NCI-H526 (cell line): ENCODE measurements at places on chromosomes 6 and 20.
A peak's percentile ranks its signal among the peaks of the same experiment; 100 is the strongest.

DNA sequence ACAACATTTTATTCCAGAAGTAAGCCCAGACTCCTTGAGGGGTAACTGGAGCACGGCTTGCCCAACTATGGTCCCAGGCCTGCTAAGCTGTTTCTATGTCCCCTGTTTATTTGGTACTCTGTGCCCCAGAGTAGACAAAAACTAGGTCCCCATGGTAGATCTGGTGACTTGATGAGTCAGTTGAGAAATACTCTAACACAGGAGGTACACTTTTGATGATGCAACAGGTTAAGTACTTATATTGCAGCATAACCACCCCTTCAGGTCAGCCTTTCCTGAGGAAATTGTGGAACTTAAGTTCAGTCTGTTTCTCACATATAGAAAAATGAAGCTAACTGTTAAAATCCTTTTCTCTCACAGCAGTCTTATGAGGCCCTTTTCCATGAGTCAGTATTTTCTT, 19.6 kb downstream of the TTPAL start:
- DNase-seq = no peak

DNA sequence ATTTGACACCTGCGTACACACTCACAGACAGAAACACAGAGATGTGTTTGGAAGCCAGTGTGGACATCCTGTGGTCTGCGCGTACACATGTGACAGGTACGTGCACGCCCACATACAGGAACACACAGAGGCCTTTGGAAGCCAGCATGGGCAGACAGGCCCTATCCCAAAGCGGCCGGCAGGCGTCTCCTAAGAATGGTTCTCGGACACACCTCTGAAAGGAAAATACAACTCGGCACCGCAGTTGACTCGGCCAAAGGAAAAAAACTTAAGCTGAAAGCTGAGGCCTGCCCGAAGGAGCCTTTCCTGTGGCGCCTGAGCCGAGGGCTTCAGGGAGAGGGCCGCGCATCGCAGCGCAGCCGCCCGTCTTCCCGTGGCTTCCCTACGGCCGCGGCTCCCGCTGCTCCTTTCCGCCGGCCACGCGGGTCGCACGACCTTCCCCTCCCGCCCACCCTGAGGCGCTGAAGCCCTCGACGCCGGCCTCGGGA, 1.4 kb upstream of the CEP43 start:
- peak; percentile 73 for DNase-seq

DNA sequence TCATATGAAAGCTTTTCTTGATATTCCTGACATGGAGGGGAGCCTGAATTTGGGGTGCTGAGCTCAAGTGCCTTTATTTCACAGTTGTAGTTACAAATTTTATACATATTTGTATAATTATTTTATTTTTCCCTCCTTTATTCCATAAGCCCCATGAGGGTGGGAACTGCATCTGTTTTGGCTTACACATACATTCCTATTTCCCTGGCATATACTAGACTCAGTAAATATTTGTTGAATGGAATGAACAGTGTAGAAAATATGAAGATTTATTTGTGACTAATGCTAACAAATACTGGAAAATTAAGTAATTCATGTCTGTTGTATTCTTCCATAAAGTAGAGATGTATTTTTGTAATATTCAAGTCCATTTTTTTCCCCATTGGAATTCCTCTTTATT, 127.1 kb downstream of the MYO6 start:
- DNase-seq = no peak

DNA sequence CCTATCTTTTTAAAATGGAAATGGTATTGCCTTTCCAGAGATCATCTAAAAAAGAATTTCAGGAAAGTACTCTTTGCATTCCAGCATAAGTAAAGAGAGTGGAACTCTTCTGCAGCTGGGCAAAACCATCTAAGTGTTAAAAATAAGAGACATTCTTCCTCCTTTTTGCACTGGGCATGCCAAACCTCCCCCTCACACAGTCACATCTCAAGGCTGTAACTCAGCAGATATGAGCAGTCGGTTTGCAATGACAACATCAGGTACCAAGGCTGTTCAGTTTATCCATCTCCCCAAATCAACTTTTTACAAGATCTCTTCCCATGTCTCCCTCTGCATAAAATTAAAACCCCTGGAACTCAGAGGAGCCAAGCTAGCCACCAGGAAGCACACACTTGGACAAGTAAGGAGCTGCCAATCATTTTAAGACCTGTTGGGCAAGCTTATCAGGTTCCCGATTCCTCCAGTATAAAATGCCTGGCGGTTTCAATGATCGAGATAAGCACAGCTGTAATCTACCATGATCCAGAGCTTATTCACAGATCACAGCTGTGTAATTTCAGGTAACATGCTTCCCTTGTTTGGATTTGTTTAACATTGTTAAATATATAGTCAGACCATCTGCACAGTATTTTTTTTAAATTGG, 23.2 kb downstream of the ID4 start:
- peak; percentile 26 for DNase-seq

DNA sequence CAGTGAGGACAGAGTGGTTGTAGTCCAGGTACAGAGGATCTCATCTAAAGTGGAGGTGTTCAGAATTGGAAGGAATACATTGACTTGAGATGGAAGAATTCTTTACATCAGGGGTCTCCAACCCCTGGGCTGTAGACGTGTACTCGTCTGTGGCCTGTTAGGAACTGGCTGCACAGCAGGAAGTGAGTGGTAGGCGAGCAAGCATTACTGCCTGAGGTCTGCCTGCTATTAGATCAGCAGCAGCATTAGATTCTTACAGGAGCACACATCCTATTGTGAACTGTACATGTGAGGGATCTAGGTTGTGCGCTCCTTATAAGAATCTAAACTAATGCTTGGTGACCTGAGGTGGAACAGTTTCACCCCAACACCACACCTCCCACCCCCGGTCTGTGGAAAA, 121.1 kb downstream of the CDKAL1 start:
- DNase-seq = no peak
